ENCODE measurements at places on chromosomes 4 and X.
A peak's percentile ranks its signal among the peaks of the same experiment; 100 is the strongest.

- no peak for DNase-seq
Observed at GRCh38 chr4:113684534-113685091, 76.9 kb downstream of the CAMK2D start.

DNA sequence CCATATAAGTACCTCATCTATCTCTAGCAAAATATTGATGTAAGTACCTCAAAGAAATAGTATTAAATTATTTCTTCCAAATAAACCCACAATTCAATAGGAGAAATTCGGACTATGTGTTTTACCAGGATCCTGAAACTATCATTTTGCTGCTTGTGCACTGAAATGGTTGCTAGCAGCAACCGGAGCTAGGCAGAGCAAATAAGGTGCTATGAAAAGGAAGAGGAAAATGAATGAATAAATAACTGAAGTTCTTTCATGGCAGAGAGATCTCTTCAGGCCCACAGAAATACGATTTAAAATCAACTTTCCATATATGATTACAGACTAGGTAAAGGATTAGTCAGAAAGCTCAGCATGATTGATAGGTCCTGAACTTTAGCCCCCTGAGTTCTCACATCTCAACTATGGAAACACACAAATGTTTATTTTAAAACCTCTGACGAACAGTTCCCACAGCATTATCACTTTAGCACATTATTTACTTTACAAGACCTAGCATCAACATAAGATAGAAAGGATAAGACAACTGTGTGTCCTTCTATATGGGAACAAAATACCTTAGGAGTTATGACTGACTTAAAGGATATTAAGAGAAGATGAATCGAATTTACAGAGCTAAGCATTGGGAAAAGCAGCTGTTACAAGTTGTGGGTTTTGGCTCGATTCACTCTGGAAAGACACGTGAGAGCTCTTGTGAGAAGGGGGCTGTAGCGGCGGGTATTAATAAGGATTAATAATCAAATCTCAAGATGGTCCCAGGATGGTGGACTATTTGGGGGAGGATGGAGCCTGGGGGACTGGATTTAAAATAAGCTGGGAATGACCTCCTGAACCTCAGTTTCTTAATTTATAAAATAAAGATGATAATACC, 104.3 kb downstream of the CORIN start:
- DNase-seq: no peak

- no peak for DNase-seq
Observed at GRCh38 chrX:11619441-11619840, 46.3 kb downstream of the ARHGAP6 start.

GRCh38 chr4:4666693-4667621, 125.1 kb upstream of the STX18 start:
- no peak for DNase-seq

- no peak for DNase-seq
Observed at GRCh38 chr4:10336471-10336870, 120.8 kb downstream of the ZNF518B start.

DNA sequence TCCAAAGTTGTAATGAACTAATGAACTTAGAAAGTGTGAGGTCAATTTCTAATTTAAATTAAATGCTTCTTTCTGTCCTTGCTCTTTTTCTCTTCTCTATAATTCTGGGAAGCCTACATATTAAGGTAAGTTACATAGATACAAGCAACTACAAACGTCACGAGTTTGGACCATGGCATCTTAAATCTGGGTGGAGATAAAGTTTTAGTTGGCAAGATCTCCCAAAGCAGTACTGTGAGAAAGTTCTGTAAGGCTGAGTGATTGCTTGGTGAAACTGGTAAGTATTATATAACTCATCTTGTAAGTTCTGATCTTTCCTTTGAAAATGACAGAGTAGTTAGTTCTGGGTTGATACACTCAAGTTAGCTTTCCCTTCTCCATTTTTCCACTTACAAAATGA, 125.7 kb upstream of the CBR4 start:
- no peak for DNase-seq

GRCh38 chr4:10762561-10762960, 78.0 kb upstream of the CLNK start:
- DNase-seq: peak; percentile 20

- no peak for DNase-seq
Observed at GRCh38 chrX:9739130-9739529, 26.5 kb downstream of the GPR143 start.
